NCI-H2029 (cell line): ENCODE measurements at places on chromosomes 3 and 15.

DNA sequence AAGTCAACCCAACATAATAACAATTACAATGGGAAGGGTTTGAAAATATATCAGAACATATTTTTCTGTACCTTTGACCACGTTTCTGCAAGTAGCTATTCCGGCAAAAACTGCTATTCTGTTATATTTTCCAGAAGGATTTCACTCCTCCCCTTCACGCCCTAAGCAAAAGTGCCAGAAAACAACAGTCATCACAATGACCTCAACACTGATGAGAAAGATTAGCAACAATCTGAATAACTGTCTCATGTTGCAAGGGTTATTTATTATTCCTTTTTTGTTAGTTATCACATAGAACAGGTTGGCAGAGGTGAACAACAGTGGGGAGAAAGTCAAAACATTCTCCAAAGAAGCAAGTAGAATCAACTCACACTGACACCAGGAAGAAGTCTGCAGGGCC is 269.4 kb upstream of the ARRDC4 start:
- no peak for DNase-seq

GRCh38 chr3:143428294-143428693 is 308.7 kb downstream of the CHST2 start:
- DNase-seq, result no peak

DNA sequence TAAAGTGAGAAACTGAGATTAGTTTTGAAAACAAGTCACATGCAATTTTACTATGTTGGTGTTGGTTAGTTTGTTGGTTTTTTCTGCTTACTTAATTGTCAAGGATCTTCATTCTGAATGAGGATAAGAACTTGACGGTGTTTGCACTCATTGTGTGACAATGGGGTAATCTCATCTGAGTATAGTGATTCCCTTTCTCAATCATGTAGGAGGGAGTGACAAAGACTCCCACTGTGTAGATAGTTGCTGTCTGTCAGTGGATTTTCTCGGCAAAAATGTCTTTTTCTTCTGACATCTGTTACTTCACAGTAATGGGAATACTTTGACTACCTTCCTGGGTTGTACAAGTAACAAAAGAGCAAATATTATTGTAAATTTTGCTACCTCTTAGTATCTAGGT is 23.5 kb downstream of the KCNH8 start:
- no peak for DNase-seq

- no peak for DNase-seq
These were observed 43.3 kb downstream of the PLOD2 start for GRCh38 chr3:146117406-146118285.

GRCh38 chr15:60476713-60477112 is 2.2 kb downstream of the ICE2 start:
- DNase-seq, result no peak

- DNase-seq, result no peak
These were observed 8.0 kb upstream of the PXK start for GRCh38 chr3:58324391-58325390.

DNA sequence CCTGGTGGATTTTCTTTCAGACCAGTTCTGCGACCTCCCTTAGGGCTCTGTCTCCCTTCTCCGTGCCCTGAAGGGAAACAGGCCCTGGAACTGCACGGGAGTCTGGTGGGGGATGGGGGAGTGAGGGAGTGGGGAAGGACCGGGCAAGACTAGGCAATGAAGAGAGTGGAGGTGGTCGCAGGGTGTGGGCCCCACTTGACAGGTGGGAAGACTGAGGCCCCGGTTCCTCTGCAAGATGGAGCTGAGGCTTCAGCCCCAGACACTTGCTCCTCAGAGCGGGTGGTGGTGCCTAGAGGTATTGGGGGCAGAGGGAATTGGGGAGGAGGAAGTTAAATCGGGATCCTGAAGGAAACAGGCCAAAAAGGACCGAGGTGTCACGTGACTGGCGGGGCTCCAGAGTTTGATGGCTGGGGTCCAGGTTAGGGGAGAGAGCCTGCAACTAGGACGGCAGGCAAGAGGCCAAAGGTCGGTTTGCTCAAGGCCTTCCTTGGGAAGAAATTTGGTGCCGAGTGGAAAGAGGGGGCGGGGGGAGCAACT is 597 bp upstream of the CAMK1 start:
- DNase-seq, result peak; percentile 52

DNA sequence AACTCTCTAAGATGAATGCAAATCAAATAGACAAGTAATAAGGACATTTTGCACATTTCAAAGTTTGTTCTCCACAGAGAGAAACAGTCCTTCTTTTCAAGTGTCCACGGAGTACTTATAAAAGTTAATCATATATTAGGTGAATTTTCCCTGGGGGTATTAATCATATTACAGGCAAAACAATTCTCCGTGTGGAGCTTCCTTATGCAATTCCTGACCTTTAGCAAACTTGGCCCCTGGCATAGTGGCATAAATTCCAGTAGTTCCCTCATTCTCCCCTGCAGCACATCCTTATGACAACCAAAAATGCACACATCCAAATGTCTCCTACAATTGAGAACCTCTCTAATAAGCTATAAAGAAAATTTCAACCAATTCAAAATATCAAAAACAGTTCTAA is 34.4 kb downstream of the FSIP1 start:
- DNase-seq, result no peak

GRCh38 chr3:44237161-44237560 is 4.5 kb upstream of the TOPAZ1 start:
- DNase-seq, result no peak

DNA sequence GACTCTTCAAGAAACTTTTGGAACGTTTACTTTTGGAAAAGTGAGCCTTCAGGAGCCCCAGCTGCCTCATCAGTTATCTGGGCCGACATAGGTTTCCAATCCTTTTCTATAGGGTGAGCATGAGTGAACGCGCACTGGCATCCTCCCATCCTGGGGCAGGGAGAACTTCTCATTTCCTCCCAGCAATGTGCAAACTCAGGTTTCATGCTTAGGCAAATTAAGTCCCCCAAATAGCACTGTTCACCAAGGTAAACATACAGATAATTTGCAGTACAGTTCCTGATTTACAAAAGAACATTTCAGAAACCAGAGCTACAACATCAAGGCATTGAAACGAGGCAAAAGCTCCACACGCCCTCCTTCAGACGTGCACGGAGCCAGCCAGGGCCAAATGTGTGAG is 333.5 kb upstream of the NR2E3 start:
- DNase-seq, result no peak

GRCh38 chr15:90893175-90894090 is 9.1 kb downstream of the FES start:
- no peak for DNase-seq

GRCh38 chr3:102169915-102170479 is 264.8 kb upstream of the ZPLD1 start:
- no peak for DNase-seq

GRCh38 chr3:45612138-45612537 is 17.6 kb downstream of the LIMD1 start:
- DNase-seq, result no peak

DNA sequence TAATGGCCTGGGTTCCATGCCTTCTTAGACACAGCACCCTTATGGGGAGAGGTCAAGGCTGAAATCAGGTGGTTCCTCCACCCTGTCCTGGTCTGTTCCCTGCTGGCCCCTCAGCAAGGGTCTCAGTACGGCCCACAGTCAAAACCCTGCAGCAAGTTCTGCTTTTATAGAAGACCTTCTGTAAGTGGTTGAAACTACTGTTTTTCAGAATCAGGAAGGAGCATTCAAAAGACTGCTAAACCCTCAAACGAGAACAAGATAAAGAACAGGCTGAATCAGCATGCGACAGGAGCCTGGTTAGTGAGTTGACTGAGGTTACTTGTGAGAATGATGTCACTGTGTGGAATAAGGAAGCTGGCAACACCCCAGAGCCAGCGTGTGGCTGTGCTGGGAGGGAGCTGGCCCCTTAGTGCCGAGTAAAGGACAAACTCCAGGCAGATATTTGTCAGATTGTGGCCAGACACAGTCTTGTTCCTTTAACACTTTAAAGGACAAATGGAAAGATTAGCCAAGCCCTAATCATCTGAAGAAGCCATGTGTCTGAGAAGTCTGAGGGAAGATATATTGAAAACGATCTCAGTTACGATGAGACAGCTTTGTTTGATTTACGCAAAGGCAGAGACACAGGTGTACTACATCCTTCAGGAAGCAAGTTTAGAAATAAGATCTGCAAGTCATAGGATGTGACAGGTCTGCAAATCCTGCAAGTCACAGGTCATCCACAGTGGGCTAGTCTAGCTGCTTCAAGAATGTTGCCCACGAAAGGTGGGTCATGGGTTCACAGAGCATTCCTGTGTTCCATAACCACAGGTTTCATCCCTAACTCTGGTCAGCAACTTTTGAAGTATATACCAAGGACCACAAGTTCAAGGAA is 54.0 kb downstream of the B3GNT5 start:
- DNase-seq, result peak; percentile 86

GRCh38 chr3:138950006-138950644 is 3.1 kb downstream of the FOXL2NB start:
- no peak for DNase-seq

GRCh38 chr15:67472957-67473356 is 48.0 kb upstream of the C15orf61 start:
- no peak for DNase-seq

GRCh38 chr3:168250415-168250861 is 154.7 kb upstream of the GOLIM4 start:
- no peak for DNase-seq
